ENCODE measurements at places on chromosomes 3 and 15. TPM values are rescaled to one million over a fixed set of nuclear protein-coding genes. Genes with fewer than 3 reads are reported as not detected.

- H3K36me3 ChIP-seq: no peaks in the 10 kb centered on the region
- H3K27ac ChIP-seq: no peak overlapping the region
- H3K4me1 ChIP-seq: no peaks in the 10 kb centered on the region
- H3K27me3 ChIP-seq: no peaks in the 10 kb centered on the region
- DNase-seq: no peak
- H3K4me3 ChIP-seq: no peak overlapping the region
These were observed 285.7 kb upstream of the ROBO2 start for GRCh38 chr3:76754247-76754646.

DNA sequence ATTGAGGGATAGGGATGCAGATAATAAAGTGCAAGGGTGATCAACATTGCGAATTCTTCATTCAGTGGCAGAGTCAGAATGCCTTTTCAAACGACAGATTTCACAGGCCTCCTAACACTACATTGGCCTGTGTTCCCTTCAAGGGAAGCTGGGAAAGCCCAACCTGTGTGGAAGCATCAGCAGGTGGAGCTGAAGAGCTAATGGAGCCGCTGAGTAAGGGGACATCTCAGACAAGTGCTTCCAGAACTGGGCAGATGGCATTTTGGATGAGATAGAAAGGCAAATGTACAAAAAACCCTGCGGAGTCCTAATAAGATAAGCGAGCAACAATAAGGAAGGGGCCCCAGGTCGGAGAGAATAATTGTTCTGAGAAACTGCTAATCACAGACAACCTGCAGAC, 8.5 kb upstream of the SLC24A5 start:
- H3K27me3 ChIP-seq: no peaks in the 10 kb centered on the region
- H3K4me3 ChIP-seq: no peak overlapping the region
- no peaks in the 10 kb centered on the region for H3K36me3 ChIP-seq
- H3K27ac ChIP-seq: no peak overlapping the region
- no peaks in the 10 kb centered on the region for H3K4me1 ChIP-seq

DNA sequence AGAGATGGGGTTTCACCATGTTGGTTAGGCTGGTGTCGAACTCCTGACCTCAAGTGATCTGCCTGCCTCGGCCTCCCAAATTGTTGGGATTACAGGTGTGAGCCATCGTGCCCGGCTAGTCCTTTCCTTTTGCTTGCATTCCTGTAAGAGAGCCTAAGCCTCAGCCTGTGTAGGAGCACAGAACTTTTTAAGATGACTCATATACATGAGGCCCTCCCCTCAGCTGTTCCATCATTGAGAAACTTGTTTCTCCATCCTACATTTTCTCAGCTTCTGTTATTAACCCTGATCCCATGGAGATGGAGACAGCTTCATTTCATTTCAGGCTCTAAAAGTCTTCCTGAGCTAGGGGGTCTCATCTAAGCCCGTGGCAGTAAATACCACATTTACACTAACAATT, 123.3 kb downstream of the PLOD2 start:
- no peaks in the 10 kb centered on the region for H3K27me3 ChIP-seq
- no peak overlapping the region for H3K27ac ChIP-seq
- DNase-seq: no peak

GRCh38 chr3:133948131-133948810, 52.6 kb upstream of the RAB6B start:
- H3K4me1 ChIP-seq: peaks cover 16% of the 10 kb centered on the region
- no peak overlapping the region for H3K4me3 ChIP-seq
- DNase-seq: no peak
- no peak overlapping the region for H3K27ac ChIP-seq
- no peaks in the 10 kb centered on the region for H3K36me3 ChIP-seq

DNA sequence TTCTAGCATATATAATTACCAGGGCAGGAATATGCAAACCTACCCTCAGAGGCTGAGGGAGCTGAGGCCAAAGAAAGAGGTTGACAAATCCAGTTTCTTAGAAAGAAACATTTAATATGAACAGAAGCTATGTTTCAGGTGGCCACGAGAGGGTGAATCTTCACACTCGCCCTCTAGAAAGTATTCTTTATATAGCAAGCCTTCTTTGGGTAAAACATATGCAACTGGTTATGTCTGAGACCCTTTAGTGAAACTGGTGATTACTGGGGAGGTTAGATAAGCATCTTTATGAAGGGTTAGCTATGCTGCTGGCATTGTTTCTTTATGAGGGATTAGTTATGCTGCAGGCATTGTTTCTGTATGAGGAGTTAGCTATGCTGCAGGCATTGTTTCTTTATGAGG, 50.7 kb upstream of the GOLGA6L2 start:
- no peak for DNase-seq
- no peak overlapping the region for H3K27ac ChIP-seq
- H3K4me3 ChIP-seq: no peak overlapping the region
- H3K27me3 ChIP-seq: no peaks in the 10 kb centered on the region
- H3K4me1 ChIP-seq: no peaks in the 10 kb centered on the region
- no peaks in the 10 kb centered on the region for H3K36me3 ChIP-seq

GRCh38 chr15:74832826-74833225, 6.4 kb downstream of the CPLX3 start:
- no peaks in the 10 kb centered on the region for H3K4me1 ChIP-seq
- peaks cover 14% of the 10 kb centered on the region for H3K36me3 ChIP-seq
- no peak for DNase-seq

The ZPLD1 gene
- not detected for total RNA-seq

The PLSCR1 gene
- 86.6 TPM for total RNA-seq

Data from Peyer's patch (tissue), 4 donors.